ENCODE measurements at places on chromosomes 13 and 19. TPM values are rescaled to one million over a fixed set of nuclear protein-coding genes. Genes with fewer than 3 reads are reported as not detected.

ZNF253 gene
- 2.1 TPM for total RNA-seq

SLC25A42 gene
- total RNA-seq = 7.3 TPM

N4BP2L1 gene
- total RNA-seq = 1.2 TPM

FBXO17 gene
- total RNA-seq = 36.4 TPM

STARD13 gene
- 16.6 TPM for total RNA-seq

KCNC3 gene
- under 0.01 TPM for total RNA-seq

- H3K27ac ChIP-seq = no peak overlapping the region
- H3K4me1 ChIP-seq = no peaks in the 10 kb centered on the region
- no peak overlapping the region for H3K4me3 ChIP-seq
Observed at GRCh38 chr13:54536112-54536511, 1507.5 kb downstream of the OLFM4 start.

DNA sequence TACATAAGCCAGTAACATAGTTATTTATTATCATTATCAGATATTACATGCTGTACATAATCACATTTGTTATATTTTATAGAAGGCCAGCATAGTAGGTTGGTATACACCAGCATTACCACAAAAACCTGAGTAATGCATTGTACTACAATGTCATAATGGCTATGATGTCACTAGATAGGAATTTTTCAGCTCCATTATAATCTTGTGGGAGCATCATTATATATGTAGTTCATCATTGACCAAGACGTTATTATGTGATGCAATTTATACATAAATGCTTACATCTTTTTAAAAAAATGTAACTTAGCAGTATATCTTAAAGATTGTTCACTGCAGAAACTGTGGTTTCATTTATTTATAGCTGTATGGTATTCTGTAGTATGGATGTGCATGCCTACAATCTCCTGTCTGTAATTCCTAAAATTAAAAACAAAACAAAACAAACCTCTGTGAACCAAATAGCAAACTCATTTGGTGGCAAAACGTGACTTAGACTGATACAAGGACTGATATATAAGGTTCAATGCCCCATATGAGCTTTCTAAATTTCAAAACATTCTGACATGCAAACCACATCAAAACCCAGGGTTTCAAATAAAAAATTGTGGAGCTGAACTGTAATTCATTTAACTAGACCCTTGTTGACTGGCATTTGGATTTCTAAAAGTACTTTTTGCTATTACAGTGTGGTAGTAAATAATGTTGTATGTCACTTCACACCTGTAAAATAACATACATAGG, 250.9 kb downstream of the DLEU7 start:
- peak overlapping the region; percentile 54 for H3K27ac ChIP-seq
- no peaks in the 10 kb centered on the region for H3K36me3 ChIP-seq
- H3K27me3 ChIP-seq = no peaks in the 10 kb centered on the region
- peak; percentile 88 for DNase-seq

- H3K36me3 ChIP-seq = no peaks in the 10 kb centered on the region
- no peaks in the 10 kb centered on the region for H3K4me1 ChIP-seq
- H3K27me3 ChIP-seq = peaks cover 39% of the 10 kb centered on the region
- no peak overlapping the region for H3K4me3 ChIP-seq
- H3K27ac ChIP-seq = no peak overlapping the region
Observed at GRCh38 chr19:50599427-50599826, 31.2 kb upstream of the LRRC4B start.

GRCh38 chr19:16824658-16825311, 4.4 kb upstream of the SIN3B start:
- H3K27me3 ChIP-seq = no peaks in the 10 kb centered on the region
- no peaks in the 10 kb centered on the region for H3K36me3 ChIP-seq
- DNase-seq = peak; percentile 36
- H3K4me3 ChIP-seq = peak overlapping the region; percentile 62
- H3K27ac ChIP-seq = peak overlapping the region; percentile 34

- H3K36me3 ChIP-seq = no peaks in the 10 kb centered on the region
- peak; percentile 52 for DNase-seq
- peaks cover 7% of the 10 kb centered on the region for H3K4me1 ChIP-seq
- H3K27me3 ChIP-seq = no peaks in the 10 kb centered on the region
Observed at GRCh38 chr19:3665681-3666544, 34.4 kb downstream of the PIP5K1C start.

DNA sequence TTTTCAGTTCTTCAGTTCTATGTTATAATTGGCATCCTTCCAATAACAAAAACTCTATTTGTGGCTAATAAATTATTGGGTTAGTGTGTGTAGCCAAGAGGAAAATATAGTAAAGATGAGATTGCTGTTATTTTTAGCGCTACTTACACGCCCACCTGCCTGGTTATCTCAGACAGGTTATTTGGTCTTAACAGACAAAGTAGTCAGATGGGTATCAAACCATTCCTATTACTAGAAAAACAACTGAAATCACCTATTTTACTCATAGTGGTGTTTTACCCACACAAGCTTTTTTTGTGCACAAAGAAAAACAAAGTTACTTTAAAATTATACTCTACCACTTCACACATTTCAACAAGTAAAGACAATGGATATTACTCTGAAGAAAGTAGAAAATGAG, 151.2 kb downstream of the TBC1D4 start:
- no peak overlapping the region for H3K27ac ChIP-seq
- no peaks in the 10 kb centered on the region for H3K4me1 ChIP-seq
- no peak for DNase-seq
- no peaks in the 10 kb centered on the region for H3K27me3 ChIP-seq

- DNase-seq = no peak
- H3K27me3 ChIP-seq = no peaks in the 10 kb centered on the region
- H3K4me3 ChIP-seq = no peak overlapping the region
- H3K4me1 ChIP-seq = no peaks in the 10 kb centered on the region
Observed at GRCh38 chr13:60355056-60355455, 42.0 kb upstream of the TDRD3 start.

GRCh38 chr13:59745392-59745788, 418.3 kb downstream of the DIAPH3 start:
- H3K4me3 ChIP-seq = no peak overlapping the region
- H3K4me1 ChIP-seq = peaks cover 39% of the 10 kb centered on the region
- H3K27me3 ChIP-seq = no peaks in the 10 kb centered on the region

- H3K4me1 ChIP-seq = no peaks in the 10 kb centered on the region
- H3K27me3 ChIP-seq = no peaks in the 10 kb centered on the region
- H3K27ac ChIP-seq = no peak within 1 kb of the TSS
- H3K4me3 ChIP-seq = no peak within 1 kb of the TSS
Observed at GRCh38 chr19:48606463-48607358, at the start of gene SPACA4. SPACA4 (plus strand) TSS chr19:48606742; CDS start chr19:48606979, 237 bp downstream.

GRCh38 chr19:10603873-10604459, 16.9 kb upstream of the AP1M2 start:
- no peak overlapping the region for H3K4me3 ChIP-seq
- H3K4me1 ChIP-seq = 0 out of 2 replicates have a peak, but pooled peaks cover 3% of the 10 kb centered on the region
- no peaks in the 10 kb centered on the region for H3K36me3 ChIP-seq
- H3K27ac ChIP-seq = no peak overlapping the region
- DNase-seq = no peak
- 0 out of 2 replicates have a peak, but pooled peaks cover 3% of the 10 kb centered on the region for H3K27me3 ChIP-seq

- DNase-seq = no peak
- no peaks in the 10 kb centered on the region for H3K36me3 ChIP-seq
- no peak overlapping the region for H3K27ac ChIP-seq
- H3K4me1 ChIP-seq = no peaks in the 10 kb centered on the region
- H3K27me3 ChIP-seq = no peaks in the 10 kb centered on the region
- no peak overlapping the region for H3K4me3 ChIP-seq
Observed at GRCh38 chr13:73825143-73825542, 309.1 kb downstream of the KLF12 start.

DNA sequence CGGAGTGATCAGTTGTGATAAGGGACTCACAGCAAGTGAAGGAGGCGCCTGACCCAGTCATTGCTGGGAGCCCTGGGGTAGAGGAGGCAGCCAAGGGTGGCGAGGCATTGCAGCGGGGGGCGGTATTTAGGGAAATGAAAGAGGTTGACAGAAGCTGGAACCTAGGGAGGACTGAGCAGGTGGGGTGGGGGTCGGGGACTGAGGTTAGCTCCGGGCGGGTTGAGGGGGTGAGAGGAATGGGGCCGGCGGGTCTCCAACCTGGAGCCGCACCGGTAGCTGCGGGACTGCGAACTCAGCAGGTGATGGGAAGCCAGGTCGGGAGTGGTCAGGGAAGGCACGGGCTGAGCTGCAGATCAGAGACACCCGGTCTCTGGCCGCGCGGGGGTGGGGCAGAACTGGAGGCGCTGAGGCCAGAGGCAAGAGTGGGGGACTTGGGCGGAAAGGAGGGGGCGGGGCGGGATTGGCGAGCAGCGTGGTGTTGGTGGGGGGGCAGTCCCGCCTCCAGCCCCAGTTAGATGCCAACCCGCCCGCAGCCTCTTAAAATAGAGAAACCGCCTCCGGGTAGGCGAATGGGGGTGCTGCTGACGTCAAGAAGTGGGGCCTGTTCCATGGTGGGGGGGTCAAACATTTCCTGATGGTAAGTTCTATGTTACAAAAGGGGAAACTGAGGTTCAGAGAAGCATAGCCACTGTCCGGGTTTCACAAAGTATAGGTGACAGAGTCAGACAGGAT, 1.5 kb downstream of the MAST3 start:
- no peaks in the 10 kb centered on the region for H3K36me3 ChIP-seq
- H3K4me3 ChIP-seq = no peak overlapping the region
- H3K27me3 ChIP-seq = no peaks in the 10 kb centered on the region

DNA sequence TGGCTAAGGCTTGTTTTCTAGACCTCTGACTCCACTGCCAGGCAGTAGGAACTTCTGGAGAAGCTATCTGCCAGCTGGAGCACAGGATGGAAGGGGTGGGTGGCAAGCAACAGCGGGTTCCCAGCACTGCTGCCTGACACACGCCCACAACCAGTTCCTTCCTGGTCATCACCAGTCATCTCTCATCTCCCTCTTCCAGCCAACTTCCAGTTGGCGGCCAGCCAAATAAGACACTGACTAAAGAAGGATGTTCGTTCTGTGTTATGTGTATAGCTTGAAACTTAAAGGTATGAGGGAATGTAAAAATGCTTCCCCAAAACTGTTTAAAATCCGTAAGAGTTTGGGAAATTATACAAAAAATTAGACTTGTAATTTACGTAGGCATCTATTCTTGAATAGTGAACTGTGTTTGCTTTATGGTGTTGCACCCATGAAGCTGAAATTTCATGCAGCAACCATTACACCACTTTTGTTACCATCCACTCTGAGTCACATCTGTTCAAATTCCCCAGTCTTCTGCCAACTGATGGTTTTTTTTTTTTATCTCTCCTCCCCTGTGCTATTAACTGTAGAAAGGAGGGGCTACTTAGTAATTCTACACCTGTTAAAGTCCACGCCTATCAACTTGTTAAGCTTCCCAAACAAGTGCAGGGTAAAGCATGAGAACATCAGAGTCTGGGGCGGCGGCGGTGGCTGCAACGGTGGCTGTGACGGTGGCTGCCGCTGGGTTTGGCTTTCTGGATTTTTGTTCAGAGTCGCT, 86.2 kb upstream of the FRY start:
- peaks cover 46% of the 10 kb centered on the region for H3K4me1 ChIP-seq
- no peaks in the 10 kb centered on the region for H3K36me3 ChIP-seq
- no peaks in the 10 kb centered on the region for H3K27me3 ChIP-seq

DNA sequence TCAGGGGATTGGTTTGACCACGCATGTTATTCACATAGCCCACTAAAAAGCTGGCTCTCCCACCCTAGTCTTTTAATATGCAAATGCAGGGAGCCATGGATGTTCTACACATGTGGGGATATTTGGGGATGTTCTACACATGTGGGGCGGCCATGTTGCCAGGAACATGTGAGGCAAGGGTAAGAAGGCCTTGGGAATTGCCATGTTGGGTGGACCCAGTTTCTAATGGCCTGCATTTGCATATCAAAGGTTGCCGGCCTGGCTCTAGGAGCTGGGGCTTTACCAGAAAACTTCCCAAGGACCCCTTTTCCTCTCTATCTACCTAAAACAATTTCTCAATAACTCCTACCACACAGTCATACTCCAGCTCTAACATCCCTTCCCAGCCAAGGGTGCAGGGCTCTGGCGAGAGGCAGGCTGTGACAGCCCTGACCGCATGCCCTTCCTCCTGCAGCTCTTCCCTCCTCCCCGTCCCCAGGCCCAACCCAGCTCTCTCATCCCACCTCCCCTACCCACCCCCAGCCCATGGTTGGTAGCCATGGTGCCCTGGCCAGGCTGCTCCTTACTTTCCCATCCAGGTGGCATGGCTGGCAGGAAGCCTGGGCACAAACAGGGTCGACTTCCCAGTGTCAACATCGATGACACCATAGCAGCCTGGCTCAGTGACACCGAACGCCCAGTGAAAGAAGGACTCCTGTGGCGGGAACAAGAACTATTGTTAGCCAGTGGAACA, 11.0 kb downstream of the PEPD start:
- DNase-seq = no peak
- H3K27me3 ChIP-seq = no peaks in the 10 kb centered on the region
- no peaks in the 10 kb centered on the region for H3K36me3 ChIP-seq
- no peak overlapping the region for H3K27ac ChIP-seq
- no peaks in the 10 kb centered on the region for H3K4me1 ChIP-seq

- H3K4me1 ChIP-seq = no peaks in the 10 kb centered on the region
- no peaks in the 10 kb centered on the region for H3K36me3 ChIP-seq
- H3K27me3 ChIP-seq = peaks cover 7% of the 10 kb centered on the region
- H3K4me3 ChIP-seq = no peak overlapping the region
Observed at GRCh38 chr13:21695546-21695945, 24.7 kb downstream of the FGF9 start.

DNA sequence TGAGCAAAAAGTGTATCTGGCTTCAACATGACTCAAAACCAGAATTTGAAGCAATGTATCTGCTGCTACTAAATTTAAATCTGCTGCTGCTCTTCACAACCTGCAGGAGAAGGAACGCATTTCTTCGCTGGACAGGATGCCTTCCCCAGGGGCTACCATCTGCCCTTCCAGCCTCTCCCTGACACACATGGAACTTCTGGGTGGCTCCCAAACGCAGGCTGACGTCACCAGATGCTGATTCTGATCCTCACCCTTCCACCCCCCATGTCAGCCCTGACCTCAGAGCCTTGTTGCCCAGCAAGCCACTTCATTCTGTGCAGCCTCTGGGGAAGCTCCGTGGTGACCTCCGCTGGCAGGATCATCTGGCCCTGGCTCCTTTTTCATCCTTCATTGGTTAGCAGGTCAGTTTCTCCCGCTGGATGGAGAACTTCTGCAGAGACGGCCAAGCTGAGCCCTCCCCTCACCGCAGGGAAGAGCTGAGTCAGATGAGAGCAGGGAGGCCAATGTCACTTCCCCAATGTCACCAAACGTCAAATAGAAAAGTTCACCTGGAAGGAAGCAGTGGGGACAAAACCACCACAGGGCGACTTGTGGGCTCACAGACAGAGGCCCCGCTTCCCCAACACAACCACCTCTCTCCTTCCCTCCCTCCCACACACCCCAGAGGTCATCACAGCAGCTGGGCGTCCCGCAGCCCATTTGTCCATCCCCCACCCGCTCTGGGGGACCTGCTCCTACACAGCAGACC, 14.0 kb upstream of the RAB20 start:
- H3K27me3 ChIP-seq = peaks cover 41% of the 10 kb centered on the region
- H3K27ac ChIP-seq = no peak overlapping the region
- no peak overlapping the region for H3K4me3 ChIP-seq
- no peaks in the 10 kb centered on the region for H3K36me3 ChIP-seq

- DNase-seq = no peak
- no peaks in the 10 kb centered on the region for H3K36me3 ChIP-seq
- no peak overlapping the region for H3K4me3 ChIP-seq
- H3K4me1 ChIP-seq = no peaks in the 10 kb centered on the region
- H3K27me3 ChIP-seq = no peaks in the 10 kb centered on the region
Observed at GRCh38 chr19:17754634-17755442, 3.6 kb downstream of the FCHO1 start.

GRCh38 chr19:45404557-45405434, at the start of gene PPP1R13L:
PPP1R13L (minus strand) TSS chr19:45405069; CDS start chr19:45398318, 6,751 bp downstream.
- H3K4me3 ChIP-seq = peak within 1 kb of the TSS; percentile 83
- no peaks in the 10 kb centered on the region for H3K36me3 ChIP-seq
- peak within 1 kb of the TSS; percentile 97 for H3K27ac ChIP-seq
- H3K4me1 ChIP-seq = peaks cover 25% of the 10 kb centered on the region
- no peaks in the 10 kb centered on the region for H3K27me3 ChIP-seq

Data from GM23248 (cell line).